ENCODE measurements at places on chromosomes 5 and 9.
A peak's percentile ranks its signal among the peaks of the same experiment; 100 is the strongest.

GRCh38 chr9:121861501-121862180 is 210.2 kb downstream of the DAB2IP start:
- no peak for DNase-seq

GRCh38 chr9:137639303-137640051 is 20.7 kb downstream of the EHMT1 start:
- DNase-seq, result peak; percentile 42

DNA sequence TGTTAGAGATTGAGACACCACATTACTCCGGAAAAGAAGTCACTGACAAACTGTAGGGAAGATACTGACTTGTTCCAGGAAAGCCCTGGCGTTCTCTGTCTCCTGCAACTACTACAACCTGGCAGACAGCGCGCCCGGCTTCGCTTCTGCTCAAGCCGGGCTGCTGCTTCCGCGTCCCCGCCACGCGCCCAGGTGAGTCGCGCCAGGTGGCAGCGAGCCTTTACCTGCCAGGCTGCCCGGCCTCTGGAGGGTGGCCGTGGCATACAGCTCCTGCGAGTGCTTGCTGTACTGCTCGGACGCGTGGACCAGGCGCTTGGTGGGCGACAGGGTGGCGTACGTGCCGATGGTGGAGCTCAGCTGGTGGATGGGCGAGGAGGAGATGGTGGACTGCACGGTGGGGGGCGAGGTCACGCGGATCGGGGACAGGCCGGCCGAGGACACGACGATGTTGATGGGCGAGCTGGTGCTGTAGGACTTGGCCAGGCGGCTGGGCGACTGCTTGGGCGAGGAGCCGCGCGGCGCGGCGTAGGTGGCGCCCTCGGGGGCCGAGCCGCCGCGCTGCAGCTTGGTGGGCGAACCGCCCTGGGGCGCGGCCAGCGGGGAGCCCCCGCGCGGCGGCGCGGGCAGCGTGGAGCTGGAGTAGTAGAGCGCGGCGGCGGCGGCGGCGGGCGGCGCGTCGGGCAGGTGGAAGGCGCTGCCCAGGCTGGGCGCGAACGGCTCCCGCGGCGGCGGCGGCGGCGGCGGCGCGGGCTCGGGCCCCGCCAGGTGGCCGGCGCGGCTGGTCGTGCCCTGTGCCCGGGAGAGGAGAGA is 519.6 kb downstream of the CTNND2 start:
- DNase-seq, result no peak

DNA sequence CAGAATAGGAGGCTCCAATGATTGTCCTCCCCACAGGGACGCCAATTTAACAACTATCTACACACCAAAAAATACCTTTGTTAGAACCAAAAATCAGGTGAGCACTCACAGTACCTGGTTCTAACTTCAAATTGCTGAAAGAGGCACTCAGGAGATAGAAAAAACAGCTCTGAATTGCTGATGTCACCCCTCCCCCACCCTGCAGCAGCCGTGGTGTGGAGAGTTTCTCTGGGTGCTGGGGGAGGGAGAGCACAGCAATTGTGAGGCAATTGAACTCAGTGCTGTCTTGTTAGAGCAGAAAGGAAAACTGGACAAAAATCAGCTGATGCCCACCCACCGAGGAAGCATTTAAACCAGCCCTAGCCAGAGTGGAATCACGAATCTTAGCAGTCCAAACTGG is 41.8 kb downstream of the TNFSF8 start:
- no peak for DNase-seq

- DNase-seq, result no peak
These were observed 131.4 kb downstream of the CCDC192 start for GRCh38 chr5:127834554-127834953.

GRCh38 chr5:109929376-109929775 is 239.6 kb downstream of the MAN2A1 start:
- DNase-seq, result no peak

GRCh38 chr9:124125651-124125977 is 114.0 kb downstream of the LHX2 start:
- DNase-seq, result no peak

DNA sequence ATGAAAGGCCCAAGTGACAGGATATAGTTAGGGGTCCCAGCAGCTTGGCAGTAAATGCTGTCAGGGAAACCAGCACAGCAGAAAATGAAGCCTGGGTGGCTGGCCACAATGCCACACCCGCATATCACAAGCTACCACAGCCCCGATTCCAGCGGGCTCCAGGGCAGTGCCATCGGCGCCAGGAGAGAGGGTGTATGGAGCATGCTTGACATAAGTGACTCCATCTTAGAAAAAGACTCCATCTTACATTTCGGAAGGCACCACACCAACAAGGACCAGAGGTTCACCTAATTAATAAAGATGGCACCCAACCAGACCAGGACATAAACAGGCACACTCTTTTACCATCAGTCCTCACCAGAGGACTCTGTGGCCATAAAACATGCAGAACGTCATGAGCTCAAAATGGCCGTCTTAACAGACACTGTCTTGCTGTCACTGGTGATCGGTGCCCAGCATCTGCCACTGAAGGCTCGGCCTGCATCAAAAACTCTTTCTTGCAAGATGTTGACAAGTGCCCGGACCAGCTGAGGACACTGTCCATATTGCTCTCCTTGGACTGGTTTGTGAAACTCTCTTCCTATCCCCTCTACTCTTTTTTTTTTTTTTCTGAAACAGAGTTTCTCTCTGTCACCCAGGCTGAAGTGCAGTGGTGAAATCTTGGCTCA is 67.4 kb upstream of the SPIN1 start:
- DNase-seq, result no peak

GRCh38 chr9:706606-707459 is 134.7 kb upstream of the DMRT1 start:
- peak; percentile 1 for DNase-seq

- DNase-seq, result no peak
These were observed 54.1 kb downstream of the DAPK1 start for GRCh38 chr9:87551772-87552217.

Measured in CD4-positive, alpha-beta T cell treated with Interleukin-12 subunit alpha and Interleukin-12 subunit beta, for 1 hour (primary cell).